Activated T-cell treated with anti-CD3 and anti-CD28 coated beads for 24 hours (primary cell): ENCODE measurements at places on chromosomes 11 and 22.

DNA sequence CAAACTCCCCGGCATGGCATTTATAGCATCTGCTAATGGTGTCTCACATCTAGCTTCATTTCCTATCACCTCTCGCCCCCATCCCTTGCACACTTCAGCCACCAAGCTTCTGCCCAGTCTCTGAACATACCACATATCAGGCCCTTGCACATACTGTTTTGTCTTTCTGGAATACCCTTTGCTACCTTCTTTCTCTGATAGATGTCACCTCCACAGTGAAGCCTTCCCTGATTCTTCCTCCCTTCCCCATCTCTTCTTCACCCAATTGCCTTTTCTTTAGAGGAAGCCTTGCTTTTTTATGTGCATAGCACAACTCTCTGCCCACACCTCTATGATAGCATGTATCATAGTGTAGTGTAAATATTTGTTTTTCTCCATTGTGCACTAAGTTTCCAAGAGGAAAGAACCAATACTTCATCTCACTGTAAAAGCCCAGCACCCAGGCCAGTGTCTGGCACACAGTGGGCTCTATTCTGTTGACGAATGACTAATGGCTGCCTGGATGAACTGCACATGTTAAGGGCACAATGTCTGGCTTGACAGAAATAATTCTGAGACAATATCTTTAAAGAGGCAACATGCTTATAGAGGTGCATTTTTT is 27.8 kb downstream of the P4HA3 start:
- no peak for DNase-seq

GRCh38 chr22:45131749-45132148 is 32.0 kb upstream of the NUP50 start:
- DNase-seq: no peak

DNA sequence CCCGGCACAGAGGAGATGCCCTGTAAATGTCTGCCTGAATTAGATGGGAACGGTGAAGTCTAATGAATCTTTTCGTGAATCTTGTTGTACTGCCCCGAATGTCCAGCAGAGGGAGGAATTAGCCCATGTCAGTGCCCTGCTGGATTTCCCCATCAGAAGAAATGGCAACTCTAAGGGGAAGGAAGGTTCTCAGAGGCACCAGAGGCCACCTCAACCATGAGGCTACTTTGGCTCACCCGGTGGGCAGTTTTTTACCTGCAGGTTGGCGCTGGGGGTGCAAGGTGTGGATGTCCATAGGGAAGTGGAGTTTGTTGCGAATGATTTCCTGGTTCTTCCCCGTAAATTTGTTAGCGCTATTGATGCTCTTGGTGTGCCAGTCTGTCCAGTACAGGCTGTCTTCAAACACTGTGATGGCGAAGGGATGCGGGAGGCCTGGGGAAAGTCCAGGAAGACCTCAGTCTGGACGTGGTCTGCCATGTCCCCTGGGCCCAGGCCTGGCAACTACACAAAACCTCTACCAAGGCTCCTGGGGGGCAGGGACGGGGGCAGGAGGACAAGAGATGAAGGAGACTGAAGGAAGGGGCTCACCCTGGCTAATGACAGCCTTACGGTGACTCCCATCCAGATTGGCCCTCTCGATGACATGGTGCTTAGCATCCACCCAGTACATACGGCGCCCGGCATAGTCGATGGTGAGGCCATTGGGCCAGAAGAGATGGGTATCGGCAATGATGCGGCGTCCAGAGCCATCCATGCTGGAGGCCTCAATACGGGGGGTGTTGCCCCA is 28.5 kb downstream of the LRP4 start:
- DNase-seq: peak; percentile 68

GRCh38 chr11:2717561-2718325 is 17.9 kb upstream of the KCNQ1OT1 start:
- no peak for DNase-seq

GRCh38 chr22:24391836-24392217 is 35.6 kb upstream of the ADORA2A start:
- no peak for DNase-seq

- no peak for DNase-seq
These were observed 8.2 kb upstream of the MAFF start for GRCh38 chr22:38193580-38193979.

DNA sequence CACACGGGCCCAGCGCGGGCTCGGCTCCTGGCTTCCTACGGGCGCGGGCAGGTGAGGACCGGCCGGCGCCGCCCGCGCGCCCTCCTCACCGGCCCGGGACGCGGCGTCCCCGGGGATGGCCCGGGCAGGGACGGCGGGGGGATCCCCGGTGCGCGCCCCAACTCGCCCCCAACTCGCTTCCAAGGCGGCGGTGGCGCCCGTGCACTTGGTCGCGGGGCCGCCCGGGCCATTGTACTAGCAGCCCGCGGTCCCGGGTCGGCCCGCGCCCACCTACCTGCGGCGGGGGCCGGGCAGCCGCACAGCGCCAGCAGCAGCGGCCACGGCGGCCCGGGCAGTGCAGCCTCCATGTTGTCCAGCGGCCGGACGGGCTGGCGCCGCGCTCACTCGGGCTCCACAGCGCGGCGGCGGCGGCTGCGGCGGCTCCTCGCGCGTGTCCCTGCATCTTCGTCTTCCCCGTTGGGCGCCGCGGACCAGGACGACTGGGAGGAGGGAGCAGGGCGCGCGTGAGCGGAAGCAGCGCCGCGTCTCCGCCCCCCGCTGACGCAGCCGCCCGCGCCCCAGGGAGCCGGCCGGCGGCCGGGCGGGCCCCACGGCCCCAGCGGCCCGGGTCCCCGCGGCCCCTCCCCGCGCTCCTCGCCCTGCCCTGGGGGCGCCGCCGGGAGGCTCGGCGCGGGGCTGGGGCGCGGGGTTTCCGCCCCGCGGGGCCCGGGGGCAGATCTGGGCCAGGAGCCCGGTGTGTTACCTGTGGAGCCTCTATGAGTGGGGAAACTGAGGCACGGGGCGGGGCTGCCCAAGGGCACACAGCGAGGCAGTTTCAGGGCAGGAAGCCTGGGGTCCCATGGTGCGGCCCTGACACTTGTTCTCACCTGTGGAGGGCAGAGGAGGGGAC is 159.3 kb upstream of the GRK3 start:
- DNase-seq: peak; percentile 54

DNA sequence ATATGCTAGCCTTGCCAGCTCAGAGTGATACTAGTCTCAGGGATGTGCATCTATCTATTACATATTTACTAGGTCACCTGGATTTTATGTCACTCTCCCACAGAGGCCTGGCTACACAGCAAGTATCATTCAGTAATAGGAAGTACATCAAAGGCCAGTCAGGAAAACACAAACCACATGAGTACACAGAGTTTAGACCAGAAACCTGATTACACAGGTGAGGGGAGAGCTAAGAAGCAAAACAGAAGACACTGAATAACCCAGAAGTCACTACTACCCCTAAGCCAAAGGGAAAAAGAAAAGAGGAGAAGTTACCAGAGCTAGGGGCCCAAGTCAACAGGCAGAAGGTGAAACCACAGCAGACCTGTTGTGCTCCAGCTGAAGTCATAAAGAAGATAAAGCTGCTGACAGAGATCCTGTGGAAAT is 13.3 kb downstream of the LPXN start:
- no peak for DNase-seq

DNA sequence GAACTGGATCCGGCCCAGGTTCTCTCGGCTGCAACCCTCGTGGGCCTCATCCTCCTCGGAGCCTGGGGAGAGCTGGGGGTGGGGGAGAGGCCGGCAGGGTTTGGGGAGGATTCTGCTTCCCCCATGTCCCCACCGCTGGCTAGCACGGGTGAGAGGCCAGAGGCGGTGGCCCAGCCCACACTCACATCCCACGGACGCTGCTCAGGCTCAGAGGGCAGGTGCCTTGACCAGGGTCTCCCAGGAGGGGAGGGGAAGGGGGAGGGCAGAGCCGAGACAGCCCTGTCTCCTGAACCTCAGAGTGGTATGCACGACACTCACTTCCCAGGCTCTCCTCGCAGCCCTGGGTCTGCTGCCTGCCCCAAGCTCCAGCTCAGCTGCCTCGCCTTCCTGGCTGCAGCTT is 19.6 kb downstream of the LRRC10B start:
- no peak for DNase-seq

DNA sequence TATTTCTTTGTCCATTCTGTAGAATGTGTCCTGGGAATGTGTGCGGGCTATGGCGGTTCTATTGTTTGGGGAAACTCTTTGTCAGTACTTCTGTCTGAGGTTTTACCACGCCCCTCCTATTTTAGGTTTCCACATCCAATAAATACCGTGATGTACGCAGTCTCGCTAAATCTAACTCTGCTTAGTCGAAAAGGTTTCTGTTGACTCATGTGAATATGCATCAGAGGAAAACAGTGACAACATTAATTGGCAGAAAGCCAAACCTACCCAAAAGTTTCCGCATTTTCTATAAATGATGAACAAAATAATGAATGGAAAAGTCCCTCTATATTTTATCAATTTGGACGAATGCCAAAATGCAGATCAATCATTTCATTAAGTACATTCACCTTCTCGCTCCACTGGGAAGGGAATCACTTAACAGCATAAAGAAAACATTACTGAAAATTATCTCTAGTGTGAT is 143.4 kb downstream of the MAML2 start:
- no peak for DNase-seq

GRCh38 chr11:89458716-89459115 is 32.5 kb downstream of the NOX4 start:
- DNase-seq: no peak

- DNase-seq: no peak
These were observed 2.7 kb downstream of the RAB3IL1 start for GRCh38 chr11:61914471-61915171.

- no peak for DNase-seq
These were observed 20.9 kb downstream of the ARHGAP1 start for GRCh38 chr11:46679241-46680163.
